ENCODE measurements at places on chromosomes 3 and 15. TPM values are rescaled to one million over a fixed set of nuclear protein-coding genes. Genes with fewer than 3 reads are reported as not detected.

- H3K27me3 ChIP-seq, result peaks cover 15% of the 10 kb centered on the region
- H3K4me1 ChIP-seq, result no peaks in the 10 kb centered on the region
- peak within 1 kb of the TSS; percentile 57 for H3K27ac ChIP-seq
Observed at GRCh38 chr15:55588070-55588814, at the start of gene PYGO1. Gene PYGO1 (minus strand): TSS chr15:55588345. CDS start chr15:55587883, 462 bp downstream.

- DNase-seq, result no peak
- H3K36me3 ChIP-seq, result no peaks in the 10 kb centered on the region
- H3K27ac ChIP-seq, result no peak overlapping the region
- no peaks in the 10 kb centered on the region for H3K4me1 ChIP-seq
Observed at GRCh38 chr15:71288348-71288955, 173.2 kb downstream of the THSD4 start.

DNA sequence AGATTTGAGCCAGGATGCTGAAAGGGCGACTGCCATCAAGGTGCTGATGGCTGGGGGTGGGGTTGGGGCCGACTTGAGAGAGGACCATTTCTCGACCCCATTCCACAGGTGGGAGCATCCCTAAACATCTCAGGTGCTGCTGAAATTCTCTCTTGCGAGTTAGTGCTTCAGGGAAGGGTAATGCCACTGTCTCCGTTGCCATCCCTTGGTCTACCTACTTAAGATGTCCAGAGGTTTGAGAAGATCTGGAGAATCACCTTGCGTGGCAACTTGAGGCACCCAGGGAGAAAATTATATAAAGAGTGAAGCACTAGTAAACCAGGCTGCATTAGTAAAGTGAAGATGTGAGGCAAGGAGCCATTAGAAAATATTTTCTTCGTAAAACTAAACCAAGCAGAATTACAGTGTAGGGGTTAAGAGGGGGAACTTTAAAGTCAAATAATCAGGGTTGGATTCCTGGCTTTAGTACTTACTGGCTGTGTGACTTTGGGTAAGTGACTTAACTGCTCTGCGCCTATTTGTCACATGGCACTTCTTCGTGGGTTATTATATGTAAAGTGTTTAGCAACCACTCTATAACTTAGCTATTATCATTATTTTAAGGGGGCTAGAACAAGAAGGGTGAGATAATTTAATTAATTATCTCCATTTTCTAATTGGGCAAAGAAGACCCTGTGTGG, 662 bp upstream of the RFTN1 start:
- no peaks in the 10 kb centered on the region for H3K4me1 ChIP-seq
- no peak for DNase-seq
- peaks cover 3% of the 10 kb centered on the region for H3K27me3 ChIP-seq
- peak overlapping the region; percentile 52 for H3K4me3 ChIP-seq
- H3K36me3 ChIP-seq, result no peaks in the 10 kb centered on the region

DNA sequence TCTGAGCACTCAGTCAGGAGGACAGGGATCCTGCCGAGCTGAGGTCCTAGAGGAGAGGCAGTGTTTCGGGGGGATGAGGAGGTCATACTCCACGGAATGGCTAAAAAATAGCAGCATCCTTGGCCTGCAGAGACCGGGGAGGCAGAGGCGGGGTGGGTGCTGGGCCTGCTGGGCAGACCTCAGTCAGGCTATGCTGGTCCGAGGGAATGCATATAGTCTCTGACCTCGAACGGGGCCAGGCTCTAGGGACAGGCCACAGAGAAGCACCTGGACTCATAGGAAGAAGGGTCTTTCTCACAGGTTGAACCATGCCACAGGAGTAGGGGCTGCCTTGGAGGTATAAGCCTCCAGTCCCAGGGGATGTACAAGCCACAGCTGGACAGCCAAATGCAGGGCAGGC, 14.0 kb upstream of the SKIC8 start:
- no peaks in the 10 kb centered on the region for H3K27me3 ChIP-seq
- H3K27ac ChIP-seq, result no peak overlapping the region
- DNase-seq, result no peak

DNA sequence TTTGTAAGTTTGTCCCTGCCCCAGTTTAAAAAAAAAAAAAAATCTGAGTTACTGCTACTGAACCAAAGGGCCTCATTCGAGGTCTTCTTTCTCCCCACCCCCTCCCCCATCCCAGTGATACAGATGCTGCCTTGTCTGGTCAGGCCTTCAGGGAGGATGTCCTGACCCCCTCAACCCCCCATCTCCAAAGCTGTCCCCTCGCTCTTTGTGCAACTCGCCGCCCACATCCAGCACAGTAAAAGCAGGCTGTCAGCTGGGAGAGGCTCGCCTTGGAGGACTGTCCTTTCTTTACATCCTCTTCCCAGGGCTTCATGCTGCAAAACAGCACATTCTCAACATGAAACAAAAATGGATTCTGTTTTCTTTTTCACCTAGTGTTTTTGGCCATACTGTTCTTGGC, 133.4 kb downstream of the VGLL4 start:
- DNase-seq, result no peak
- no peaks in the 10 kb centered on the region for H3K36me3 ChIP-seq
- H3K27me3 ChIP-seq, result no peaks in the 10 kb centered on the region
- no peak overlapping the region for H3K27ac ChIP-seq

- H3K27ac ChIP-seq, result no peak overlapping the region
- no peak overlapping the region for H3K4me3 ChIP-seq
- no peaks in the 10 kb centered on the region for H3K27me3 ChIP-seq
- H3K36me3 ChIP-seq, result no peaks in the 10 kb centered on the region
Observed at GRCh38 chr3:187318819-187319616, 27.5 kb upstream of the MASP1 start.

DNA sequence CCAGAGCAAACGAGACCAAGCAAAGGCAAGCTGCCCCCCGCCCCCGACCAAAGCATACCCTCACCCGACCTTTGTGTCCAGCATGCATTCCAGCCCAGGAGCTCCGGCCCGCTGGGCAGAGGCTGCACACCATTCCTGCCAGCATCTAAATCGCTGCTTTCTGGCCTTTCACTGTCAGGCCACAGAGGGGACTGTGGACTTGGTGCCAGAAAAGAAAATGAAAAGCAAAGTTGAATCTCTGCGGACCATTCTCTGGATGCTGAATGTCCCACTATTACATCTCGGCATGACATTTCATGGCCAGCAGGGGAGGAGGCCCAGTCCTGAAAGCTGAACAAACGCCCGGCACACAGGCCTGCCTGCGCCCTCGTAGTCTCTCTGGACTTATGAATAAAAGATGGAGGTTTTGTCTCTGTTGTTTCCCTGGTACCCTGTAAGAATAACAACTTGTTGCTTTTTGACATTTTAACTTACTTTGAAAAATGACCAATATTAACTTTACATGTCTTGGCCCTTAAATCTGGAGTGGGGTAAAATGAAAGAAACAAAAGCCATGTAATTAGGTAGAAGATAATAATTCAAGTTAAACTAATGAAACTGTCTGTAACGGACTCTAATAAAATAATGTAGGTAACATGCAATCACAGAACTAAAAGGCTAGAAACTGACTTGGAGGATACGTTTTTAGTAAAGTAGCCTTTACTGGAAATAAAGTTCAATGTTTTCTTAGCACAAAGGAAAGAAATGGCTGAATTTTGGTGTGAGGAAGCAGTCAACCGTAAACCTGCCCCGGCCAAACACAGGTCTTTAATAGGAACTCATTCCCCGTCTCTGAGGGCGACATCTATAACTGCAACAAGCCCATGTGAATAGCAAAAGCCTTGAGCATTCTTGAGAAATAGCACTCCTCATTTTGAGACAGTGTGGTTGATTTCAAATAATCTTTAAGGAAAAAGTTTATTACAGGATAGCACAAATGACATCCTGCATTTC, 12.7 kb downstream of the IL17RD start:
- H3K4me3 ChIP-seq, result no peak overlapping the region
- no peaks in the 10 kb centered on the region for H3K27me3 ChIP-seq
- no peak overlapping the region for H3K27ac ChIP-seq
- no peak for DNase-seq

- no peak overlapping the region for H3K4me3 ChIP-seq
- no peak overlapping the region for H3K27ac ChIP-seq
- H3K4me1 ChIP-seq, result no peaks in the 10 kb centered on the region
- no peaks in the 10 kb centered on the region for H3K36me3 ChIP-seq
- no peak for DNase-seq
- H3K27me3 ChIP-seq, result no peaks in the 10 kb centered on the region
Observed at GRCh38 chr3:17420668-17421067, 321.8 kb downstream of the TBC1D5 start.

DNA sequence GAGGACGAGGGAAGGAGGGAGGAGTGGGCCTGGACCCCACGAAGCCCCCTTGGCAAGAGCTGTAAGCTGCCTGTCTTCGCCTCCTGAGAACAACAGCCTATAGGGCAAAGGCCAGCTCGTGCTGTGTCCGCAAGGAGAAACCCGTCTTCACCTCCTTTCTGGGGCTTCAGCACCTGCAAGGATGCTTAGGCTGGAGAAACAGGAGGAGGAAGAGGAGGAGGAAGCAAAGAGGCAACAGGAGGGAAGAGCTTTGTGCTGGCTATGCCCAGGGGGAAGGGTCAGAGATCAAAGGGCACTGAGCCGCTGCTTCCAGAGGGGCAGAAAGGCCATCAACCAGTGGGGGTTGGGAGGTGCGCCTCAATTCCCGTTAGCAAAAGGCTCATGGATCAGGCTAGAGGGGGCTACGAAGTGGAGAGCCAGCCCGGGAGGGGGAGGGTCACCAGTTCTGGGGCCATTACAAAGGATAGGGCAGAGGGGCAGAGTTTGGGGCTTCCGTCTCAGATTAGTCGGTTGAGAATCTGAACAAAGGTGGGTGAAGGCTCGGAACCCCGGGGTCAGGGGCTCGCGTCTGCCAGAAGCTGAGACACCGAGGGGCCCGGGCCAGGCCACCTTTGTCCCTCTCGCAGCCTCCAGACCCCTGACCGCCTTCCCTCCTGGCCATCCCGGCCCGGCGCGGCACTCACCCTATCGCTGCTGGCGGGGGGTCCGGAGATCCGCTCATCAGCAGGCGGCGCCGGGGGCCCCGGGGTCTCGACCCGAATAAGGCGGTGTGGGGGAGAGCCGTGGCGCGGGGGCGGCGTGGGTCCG, 792 bp downstream of the SHF start:
- peak overlapping the region; percentile 32 for H3K27ac ChIP-seq
- H3K4me3 ChIP-seq, result peak overlapping the region; percentile 50
- peak; percentile 45 for DNase-seq
- no peaks in the 10 kb centered on the region for H3K36me3 ChIP-seq

DNA sequence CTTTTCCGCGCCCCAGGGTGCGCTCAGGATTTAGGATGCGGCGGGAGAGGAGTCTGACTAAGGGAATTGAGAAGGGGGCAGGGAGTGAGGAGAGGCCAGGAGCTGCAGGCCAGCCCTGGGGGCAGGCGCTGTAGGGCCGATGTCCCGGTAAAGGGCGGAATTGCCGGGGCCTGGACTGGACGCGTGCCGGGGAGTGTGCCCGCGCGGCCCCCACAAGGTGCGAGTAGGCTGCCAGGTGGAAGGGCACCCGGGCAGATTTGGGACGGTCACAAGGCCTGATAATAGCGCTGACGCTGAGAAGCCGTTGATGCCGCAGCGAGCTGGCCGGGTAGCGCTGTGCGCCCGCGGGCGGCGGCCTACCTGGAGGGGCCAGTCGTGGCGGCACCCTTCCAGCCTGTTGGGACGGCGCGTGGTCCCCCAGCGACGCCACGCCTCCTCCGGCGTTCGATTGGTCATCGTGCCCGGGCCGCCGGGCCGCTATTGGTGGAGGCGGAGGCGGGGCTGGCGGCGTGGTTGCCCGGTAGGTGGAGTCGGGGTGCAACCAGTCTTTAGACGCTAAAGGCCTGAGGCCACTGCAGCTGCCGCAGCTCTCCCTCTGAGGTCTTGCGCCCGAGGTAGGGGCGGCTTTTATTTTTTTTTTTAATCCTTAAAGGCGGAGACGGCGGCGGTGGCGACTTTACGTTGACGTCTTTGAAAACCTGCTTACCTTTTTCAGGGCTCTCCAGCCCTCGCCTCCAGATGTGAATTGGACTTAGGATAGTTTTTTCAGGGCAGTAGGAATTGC, 903 bp downstream of the SLC25A38 start:
- H3K36me3 ChIP-seq, result no peaks in the 10 kb centered on the region
- H3K4me1 ChIP-seq, result peaks cover 12% of the 10 kb centered on the region
- DNase-seq, result peak; percentile 98

- DNase-seq, result no peak
- peaks cover 16% of the 10 kb centered on the region for H3K36me3 ChIP-seq
- no peaks in the 10 kb centered on the region for H3K27me3 ChIP-seq
- no peaks in the 10 kb centered on the region for H3K4me1 ChIP-seq
- no peak overlapping the region for H3K4me3 ChIP-seq
- H3K27ac ChIP-seq, result no peak overlapping the region
Observed at GRCh38 chr15:65470866-65471265, 46.6 kb downstream of the DPP8 start.

- DNase-seq, result no peak
- H3K4me1 ChIP-seq, result peaks cover 5% of the 10 kb centered on the region
Observed at GRCh38 chr15:52804526-52805081, 14.5 kb upstream of the ONECUT1 start.

ZNF385D gene
- 1.5 TPM for total RNA-seq

CCNB2 gene
- total RNA-seq, result 64.0 TPM

DNAH12 gene
- 0.05 TPM for total RNA-seq

STX19 gene
- total RNA-seq, result 18.8 TPM

THRB gene
- total RNA-seq, result 27.6 TPM

MESD gene
- 26.1 TPM for total RNA-seq

CHCHD6 gene
- total RNA-seq, result 13.2 TPM

ARL13B gene
- 4.4 TPM for total RNA-seq

Data from colonic mucosa (tissue), 4 donors.